ENCODE measurements at places on chromosomes 4 and X.

DNA sequence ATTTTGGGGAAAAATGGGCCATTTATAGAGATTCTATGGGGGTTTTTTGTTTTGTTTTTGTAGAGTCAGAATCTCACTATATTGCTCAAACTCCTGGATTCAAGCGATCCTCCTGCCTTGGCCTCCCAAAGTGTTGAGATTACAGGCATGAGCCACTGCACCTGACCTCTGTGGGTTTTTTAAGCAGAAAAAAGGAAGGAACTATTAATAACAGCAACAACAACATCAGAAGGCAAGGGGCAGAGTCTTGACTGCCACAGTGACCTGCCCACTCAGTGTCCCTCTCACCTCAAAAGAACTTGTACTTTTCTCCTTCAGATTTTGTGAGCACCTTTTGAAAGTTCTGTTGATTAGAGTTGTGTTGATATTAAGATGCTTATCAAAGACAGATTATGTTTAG is 48.1 kb downstream of the FNIP2 start:
- no peak for DNase-seq

DNA sequence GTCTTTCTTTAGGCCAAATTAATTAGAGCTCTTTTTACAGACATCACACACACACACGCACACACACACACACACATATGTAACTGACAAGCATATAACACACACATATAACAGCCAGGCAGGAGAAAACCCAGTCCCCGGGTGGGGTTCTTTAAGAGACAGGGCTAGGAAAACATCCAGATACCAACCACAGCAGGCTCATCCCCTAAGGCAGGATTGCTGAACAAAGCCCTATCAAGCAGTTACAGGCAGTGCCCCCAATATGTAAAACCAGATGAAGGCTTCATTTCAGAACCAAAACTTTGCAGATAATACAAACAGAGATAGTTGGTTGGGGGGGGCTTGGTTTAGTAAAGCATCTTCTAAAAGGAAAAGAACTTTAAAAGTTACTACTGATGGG is 18.0 kb upstream of the FAM47E start:
- DNase-seq, result no peak

GRCh38 chr4:77872723-77873445 is 10.3 kb downstream of the MRPL1 start:
- no peak for DNase-seq

DNA sequence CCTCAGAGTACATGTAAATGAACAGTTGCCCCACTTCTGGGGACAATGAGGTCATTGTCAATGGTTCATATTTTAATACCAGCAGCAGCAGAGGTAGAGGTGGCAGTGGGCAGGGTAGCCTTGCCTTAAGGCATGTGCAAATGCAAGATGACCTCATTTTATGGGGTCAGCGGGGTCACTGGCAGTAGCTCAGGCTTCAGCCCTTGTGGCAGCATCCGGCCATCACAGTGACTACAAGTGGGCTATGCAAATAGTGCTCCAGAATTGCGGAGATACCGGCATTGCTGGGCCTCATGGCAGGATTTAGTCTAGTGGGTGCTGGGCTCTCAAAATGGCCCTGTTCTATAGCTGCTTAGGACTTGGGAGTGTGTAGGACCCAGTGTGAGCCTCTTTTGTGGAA is 144.7 kb downstream of the FAM47A start:
- no peak for DNase-seq

DNA sequence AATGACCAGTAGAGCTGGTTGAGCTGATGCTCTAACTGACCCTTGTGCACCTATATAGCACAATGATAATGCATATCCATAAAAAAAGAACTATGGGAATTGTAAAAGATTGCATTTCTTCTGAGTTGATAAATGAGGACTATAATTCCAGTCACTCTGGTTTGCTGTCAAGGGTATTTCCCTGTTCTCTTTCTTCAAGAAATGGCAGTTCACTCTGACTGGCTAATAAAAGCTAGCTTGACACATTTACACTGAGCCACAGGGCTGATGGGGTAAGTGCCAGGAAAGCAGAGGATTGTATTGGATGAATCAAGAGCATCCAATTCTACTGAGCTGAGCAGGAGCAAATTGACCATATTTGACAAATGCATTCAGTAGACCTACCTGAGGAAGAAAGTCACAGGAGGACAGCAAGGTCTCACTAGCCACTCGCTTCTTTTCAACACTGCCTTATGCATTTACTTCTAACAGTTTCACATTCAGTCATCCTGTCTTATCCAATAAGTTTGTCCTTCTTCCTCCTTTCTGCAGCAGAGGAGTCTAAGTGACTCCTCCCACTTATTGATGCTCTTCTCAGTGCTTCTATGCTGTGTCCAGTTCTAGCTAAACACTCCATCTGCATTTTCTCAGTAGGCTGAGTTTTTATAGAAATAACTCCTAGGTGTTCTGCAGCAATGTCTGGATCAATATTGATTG is 43.0 kb downstream of the RBMX2 start:
- no peak for DNase-seq

GRCh38 chrX:132214518-132214917 is 4.7 kb downstream of the RAP2C start:
- no peak for DNase-seq

GRCh38 chr4:4947721-4948120 is 71.5 kb downstream of the CYTL1 start:
- DNase-seq, result no peak

GRCh38 chr4:123163501-123163900 is 233.1 kb upstream of the SPRY1 start:
- no peak for DNase-seq

DNA sequence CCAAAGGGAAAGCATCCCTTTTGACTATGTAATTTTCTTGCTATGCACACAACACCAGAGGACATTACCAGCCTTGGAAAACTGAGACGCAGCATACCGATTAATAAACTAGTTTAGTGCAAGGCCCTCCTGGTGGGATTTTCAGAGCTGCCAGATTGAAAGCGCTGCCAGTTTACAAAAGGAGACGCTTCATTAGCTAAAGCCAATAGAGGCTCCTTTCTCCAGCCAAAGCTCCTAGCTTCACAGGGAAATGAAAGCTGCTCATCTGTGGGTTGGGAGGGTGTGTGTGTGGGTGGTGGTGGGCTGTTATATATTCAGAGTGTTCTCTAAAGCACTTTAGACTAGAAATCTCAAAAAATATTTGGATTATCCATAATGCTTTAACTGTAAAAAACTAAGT is 32.4 kb downstream of the SPANXN4 start:
- DNase-seq, result no peak

- no peak for DNase-seq
Measured at GRCh38 chrX:41347186-41347585, 13.2 kb downstream of the DDX3X start.

DNA sequence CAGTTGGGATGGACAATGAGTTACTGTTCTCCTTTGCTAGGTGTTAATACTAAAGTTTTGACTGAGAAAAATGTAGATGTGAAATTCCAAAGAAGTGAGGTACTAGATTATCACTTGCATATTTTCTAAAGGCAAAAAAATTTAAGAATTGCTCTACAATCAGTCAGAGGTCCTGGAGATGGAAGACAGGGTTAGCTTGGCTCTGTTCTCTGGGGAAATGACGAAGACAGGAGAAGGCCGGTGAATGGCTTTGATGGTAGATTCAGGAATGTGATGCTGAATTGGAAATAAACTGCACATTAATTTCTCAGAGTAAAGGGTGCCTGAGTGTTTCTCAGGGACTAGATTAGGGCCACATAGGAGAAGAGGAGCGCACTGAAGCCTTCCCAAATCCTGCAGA is 214.0 kb upstream of the LEF1 start:
- DNase-seq, result no peak

DNA sequence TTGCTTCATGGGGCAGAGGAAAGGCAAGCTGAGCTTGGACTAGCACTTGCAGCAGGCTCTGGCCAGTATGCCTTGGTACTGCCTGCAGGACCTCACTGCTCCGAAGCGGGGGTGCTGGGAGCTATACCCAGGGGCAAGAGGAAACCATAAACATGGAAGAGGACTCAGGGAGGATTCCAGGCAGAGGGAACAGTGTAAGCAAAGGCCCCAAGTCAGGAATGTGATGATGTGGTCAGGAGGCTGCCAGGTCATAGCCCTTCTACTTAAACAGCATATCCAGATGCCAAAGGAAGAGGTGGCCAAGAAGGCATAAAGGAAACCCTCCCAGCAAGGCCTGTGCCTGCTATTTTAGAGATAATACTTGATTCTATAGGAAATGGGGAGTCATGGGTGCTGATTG is 31.1 kb downstream of the RAB40AL start:
- no peak for DNase-seq

DNA sequence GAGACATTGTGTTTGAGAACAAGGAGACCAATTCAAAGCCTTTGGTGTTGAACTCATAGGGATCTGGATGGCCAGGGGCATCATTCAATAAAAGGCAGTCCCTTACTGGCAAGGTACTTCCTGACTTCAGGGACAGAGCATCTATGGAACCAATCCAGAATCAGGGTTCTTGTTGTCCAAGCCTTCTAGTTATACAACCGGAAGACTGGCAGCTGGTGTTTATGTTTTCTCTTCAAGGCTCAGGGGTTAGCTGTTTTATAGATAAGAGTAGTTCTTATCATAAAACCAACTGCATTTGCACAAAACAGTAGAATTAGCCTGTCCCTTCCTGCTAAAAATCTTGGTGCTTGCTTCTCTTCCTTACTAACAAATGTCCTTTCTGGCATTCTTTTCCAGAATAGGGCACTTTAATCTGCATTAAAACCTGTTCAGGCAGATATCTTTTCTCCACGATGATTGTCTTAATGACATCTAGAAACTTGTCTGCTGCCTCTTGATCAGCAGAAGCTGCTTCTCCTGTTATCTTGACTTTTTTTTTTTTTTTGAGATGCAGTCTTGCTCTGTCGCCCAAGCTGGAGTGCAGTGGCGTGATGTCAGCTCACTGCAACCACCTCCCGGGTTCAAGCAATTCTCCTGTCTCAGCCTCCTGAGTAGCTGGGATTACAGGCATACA is 38.4 kb upstream of the ARHGEF6 start:
- no peak for DNase-seq

Data from stimulated activated CD4-positive, alpha-beta T cell treated with anti-CD3 and anti-CD28 coated beads, TNF-alpha, amount 100 ng/mL, for 1 hour (primary cell).